ENCODE measurements at places on chromosomes 11 and 22.
A peak's percentile ranks its signal among the peaks of the same experiment; 100 is the strongest.

DNA sequence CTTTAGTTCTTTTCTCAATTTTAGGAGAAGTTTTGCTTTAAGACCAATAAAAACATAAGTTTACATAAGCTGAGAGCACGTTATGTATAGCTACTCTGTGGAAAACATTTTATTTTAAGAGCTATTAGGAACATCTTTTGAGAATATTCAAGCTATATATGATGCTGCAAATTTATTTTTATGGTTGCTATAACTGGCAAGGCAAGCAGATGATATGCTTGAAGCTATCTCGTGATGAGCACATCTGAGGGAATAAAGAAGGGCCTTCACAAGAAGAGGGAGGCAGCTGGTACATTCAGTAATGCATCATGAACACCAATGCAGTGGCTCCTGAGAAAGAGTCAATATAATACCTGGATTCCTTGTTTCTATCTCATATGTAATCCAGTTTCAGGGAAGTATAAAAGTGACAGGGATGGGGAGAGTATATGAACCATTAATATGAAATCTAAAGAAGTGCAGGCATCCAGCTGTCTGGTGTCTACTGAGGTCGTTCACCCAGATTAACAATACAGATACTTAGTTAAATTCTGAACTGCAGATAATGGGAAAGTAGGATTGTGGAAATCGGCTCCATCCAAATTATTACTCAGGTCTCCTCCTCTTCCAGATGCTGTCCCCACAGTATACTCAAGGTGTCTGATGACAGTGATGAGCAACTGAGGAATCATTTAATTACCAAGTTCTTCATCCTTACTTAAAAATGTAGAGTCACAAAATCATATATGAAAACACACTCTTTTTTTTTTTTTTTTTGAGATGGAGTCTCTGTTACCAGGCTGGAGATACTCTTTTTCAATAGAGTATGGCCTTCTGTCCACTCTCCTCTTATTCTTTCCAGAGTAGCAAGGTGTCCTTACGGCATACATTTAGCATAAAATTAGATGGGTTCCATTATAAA, 100.4 kb upstream of the SERPIND1 start:
- DNase-seq, result no peak

GRCh38 chr11:33731723-33732531, 4.3 kb downstream of the CD59 start:
- peak; percentile 38 for DNase-seq

DNA sequence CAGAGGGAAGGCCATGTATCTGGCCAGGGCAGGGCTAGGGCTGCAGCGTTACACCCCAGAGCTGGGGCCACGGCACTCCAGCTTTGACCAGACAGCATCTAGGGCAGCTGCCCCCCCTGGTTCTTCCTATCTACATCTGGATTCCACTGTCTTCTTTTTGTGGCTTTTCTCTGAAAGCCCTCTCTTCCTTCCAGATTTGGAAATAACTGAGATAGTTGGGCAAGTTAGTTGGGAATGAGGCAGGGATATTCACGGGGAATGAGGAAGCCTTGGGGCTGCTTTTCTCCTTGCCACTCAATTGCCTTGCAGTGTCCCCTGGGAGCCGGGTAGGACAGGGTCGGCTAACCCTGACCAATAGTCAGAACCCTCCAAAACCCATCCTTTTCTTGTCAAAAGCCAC, 26.8 kb downstream of the CLMP start:
- no peak for DNase-seq

DNA sequence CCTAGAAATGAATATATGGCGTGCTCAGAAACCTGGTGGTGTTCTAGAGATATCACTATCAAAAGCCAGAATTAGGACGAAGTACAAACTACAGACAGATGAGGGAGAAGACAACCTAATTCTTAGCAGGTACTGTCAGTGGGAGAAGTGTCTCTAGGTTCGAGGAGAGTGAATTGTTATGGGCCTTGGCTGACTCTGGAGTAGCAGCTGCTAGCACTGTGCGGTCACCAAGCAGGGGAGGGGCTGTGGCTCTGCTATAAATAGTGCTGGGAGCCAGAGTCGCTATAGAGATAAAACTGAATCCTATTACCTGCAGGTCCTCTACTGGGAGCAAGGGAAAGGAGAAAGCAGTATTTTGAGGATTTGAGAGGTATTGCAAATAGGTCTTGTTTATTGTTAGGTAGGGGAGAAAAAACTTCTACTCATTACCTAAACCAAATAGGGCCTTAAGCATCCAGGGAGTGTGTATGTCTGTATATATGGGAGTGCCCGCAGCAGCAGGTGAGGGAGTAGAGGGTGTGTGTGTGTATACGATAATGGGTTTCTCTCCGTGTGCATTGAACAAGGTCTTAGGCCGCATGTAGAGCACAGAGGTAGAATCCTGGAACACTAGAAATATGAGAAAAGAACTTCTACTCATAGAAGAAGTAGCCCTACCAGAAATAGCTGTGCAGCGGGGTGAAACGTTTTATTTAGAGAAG, 2.2 kb downstream of the MADD start:
- no peak for DNase-seq

- no peak for DNase-seq
These were observed 946.2 kb downstream of the BRD1 start for GRCh38 chr22:48881326-48881980.

GRCh38 chr11:25562417-25562816, 769.5 kb upstream of the ANO3 start:
- no peak for DNase-seq

DNA sequence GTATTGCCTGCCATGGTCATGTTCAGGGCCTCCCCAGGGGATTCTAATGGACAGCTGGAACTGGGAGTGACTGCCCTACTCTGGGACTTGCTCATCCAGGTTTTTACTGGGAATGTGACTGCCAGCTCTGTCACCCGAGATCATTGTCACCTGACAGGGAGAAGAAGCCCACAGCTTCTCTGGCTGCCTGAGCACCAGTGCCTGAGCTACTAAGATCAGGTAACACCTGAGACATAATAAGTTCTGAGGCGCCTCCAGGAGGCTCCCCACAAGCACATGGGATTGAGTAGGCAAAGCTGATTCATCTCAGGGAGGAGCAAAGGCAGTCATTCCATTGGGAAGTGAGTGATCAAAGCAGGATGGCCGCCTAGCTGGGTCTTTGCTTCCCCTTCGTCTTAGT, 84.2 kb upstream of the GALNT18 start:
- DNase-seq, result no peak

DNA sequence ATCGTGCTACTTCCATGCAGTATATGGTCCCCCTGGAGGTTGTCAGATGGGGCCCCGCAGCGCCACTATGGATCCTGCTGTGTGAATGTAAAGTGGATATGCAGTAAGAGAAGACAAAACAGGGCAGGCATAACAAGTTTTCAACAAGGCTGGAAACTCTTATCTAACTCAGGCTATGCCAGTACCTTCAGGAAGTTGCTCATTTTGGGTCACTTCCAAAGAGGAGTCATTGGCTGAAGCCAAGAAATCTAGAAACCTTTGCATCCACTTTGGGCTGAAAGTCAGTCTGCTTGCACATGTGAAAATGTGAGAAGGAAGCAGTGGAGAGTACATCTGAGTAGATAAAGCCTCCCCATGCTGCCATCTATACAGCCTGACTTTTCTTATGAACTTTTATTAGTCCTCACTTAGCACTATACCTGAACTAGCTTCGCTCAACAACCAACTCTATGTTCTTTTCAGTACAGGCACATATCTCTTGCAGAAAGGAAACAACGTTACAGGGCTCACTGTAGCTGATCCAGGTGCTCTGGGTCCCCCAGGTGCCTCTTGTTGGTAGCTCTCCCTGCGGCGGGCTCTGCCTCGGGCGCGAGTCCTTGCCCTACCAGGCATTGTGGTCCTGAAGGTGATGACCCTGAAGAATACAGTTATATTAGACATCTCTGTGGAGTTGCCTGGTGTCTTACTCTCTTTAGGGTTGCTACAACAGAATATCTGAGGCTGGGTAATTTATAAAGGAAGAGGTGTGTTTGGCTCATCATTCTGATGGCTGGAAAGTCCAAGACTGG, 12.4 kb downstream of the PIWIL3 start:
- no peak for DNase-seq

- no peak for DNase-seq
These were observed 10.9 kb downstream of the TNNT3 start for GRCh38 chr11:1930462-1930830.

GRCh38 chr11:69127081-69127850, 28.5 kb upstream of the SMIM38 start:
- no peak for DNase-seq

- DNase-seq, result no peak
These were observed at the start of gene SPTBN2 for GRCh38 chr11:66728693-66729385. SPTBN2 (minus strand) TSS chr11:66729216; CDS start chr11:66721240, 7,976 bp downstream.

- no peak for DNase-seq
These were observed 310.8 kb upstream of the PITPNB start for GRCh38 chr22:28229566-28230485.

- DNase-seq, result no peak
These were observed 8.0 kb upstream of the CAVIN3 start for GRCh38 chr11:6328321-6328720.
